ENCODE measurements at places on chromosomes 1 and 21. TPM values are rescaled to one million over a fixed set of nuclear protein-coding genes. Genes with fewer than 3 reads are reported as not detected.

The ACTN2 gene
- total RNA-seq = 1.4 TPM

The C1orf21 gene
- 54.7 TPM for total RNA-seq

The SPATA6 gene
- 25.5 TPM for total RNA-seq

The CASQ1 gene
- total RNA-seq = not detected

The FCER1G gene
- 52.5 TPM for total RNA-seq

The S100A7A gene
- 2.9 TPM for total RNA-seq

The HRNR gene
- total RNA-seq = 2.2 TPM

The KIF26B gene
- total RNA-seq = 43.1 TPM

The CACNA1S gene
- total RNA-seq = 0.96 TPM

The GADD45A gene
- 33.0 TPM for total RNA-seq

The RCAN1 gene
- total RNA-seq = 90.5 TPM

The RIPPLY3 gene
- total RNA-seq = not detected

The HAO2 gene
- total RNA-seq = not detected

The MMP23B gene
- 249 TPM for total RNA-seq

The IL22RA1 gene
- total RNA-seq = 3.1 TPM
